Activated T-cell treated with anti-CD3 and anti-CD28 coated beads, Interleukin-2, amount 50 U/mL, for 48 hours (primary cell): ENCODE measurements at places on chromosomes 7 and 10.

DNA sequence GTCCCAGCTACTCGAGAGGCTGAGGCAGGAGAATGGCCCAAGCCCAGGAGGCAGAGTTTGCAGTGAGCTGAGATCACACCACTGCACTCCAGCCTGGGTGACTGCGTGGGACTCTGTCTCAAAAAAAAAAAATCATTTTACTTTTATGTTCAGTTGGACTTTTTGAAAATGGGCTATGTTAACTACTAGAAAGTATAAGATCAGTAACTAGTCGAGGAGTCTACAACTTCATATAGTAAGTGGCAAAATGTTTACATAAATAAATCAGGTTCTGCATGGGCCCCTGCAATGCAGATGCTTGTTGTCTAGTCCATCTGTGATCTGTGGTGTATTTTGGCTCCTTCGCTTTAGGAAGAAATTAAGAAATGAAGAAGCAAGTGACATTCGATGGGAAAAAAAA lies 12.3 kb upstream of the ADO start:
- no peak for DNase-seq

GRCh38 chr10:119219871-119220270 lies 12.5 kb downstream of the GRK5 start:
- no peak for DNase-seq

- DNase-seq: no peak
Measured at GRCh38 chr7:31106303-31107105, 54.4 kb downstream of the ADCYAP1R1 start.

- no peak for DNase-seq
Measured at GRCh38 chr10:117419159-117419558, 43.9 kb upstream of the PDZD8 start.

DNA sequence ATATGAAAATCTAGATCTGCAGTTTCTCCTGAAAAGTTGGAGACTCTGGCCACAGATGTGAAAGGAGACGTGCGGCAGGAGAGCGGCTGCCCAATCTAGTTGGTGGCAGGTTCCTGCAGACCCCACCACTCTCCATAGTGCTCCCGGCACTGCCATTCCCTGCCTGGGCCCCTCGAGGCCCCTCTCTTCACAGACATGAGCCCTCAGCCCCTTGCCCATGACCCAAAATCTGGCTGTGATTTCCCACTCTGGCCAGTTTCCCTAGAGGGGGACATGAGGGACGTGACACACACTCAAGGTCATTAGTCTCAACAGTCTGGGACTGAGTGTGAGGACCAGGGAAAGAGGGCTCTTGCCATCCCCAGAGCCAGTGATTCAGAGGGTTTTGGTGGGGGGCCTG lies 138.7 kb downstream of the PTPN20 start:
- DNase-seq: no peak

GRCh38 chr10:12067336-12067735 lies 1.4 kb upstream of the DHTKD1 start:
- DNase-seq: no peak

DNA sequence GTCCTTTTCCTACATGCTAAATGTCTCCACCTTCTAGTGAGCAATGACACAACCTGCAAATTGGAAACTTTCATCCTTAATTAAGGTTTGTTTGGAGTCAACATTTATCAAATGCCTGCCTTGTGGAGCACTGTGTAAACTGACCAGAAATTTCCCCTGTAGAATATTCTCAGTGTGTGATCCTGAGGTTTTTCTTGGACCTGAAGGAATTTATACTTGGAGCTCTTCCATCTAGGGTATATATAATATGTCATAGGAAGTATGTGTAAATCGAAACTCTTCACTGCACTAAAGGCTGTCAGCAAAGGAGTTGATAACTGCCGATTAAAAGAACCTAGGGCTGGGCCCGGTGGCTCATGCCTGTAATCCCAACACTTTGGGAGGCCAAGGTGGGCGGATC lies 152.4 kb downstream of the NSUN6 start:
- no peak for DNase-seq

- no peak for DNase-seq
Measured at GRCh38 chr10:2038036-2038435, 300.7 kb upstream of the ADARB2 start.

- no peak for DNase-seq
Measured at GRCh38 chr10:1061930-1062774, 6.0 kb downstream of the WDR37 start.

DNA sequence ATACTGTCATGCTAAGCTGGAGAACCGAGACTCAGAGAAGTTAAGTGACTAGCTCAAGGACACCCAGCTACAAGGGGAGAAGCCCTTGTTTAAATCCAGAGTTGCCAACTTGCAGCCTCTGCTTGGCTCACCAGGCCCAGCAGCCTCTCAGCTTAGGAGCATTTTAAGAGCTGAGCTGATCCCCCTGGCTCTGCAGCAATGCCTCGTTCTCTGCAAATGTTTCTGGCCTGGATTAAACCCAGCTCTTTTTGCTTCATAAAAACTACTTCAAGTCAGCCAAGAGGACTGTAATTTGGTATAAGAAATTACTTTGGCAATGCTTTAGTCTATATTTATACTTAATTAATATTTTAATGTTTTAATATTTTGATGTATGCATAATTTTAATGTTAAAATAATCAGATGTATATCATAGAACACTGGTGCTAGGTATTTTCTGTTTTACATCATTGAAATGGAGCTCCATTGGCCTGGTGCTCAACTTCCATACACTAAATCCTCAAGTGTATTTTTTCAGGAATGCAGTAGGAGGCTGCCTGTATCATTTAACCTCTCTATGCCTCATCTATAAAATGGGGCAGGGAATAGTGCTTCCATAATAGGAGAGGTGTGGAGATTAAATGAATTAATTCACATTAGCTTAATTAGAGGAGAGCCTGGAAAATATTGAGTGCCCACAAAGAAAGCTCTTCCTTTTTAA lies 184.2 kb downstream of the EMX2 start:
- no peak for DNase-seq

DNA sequence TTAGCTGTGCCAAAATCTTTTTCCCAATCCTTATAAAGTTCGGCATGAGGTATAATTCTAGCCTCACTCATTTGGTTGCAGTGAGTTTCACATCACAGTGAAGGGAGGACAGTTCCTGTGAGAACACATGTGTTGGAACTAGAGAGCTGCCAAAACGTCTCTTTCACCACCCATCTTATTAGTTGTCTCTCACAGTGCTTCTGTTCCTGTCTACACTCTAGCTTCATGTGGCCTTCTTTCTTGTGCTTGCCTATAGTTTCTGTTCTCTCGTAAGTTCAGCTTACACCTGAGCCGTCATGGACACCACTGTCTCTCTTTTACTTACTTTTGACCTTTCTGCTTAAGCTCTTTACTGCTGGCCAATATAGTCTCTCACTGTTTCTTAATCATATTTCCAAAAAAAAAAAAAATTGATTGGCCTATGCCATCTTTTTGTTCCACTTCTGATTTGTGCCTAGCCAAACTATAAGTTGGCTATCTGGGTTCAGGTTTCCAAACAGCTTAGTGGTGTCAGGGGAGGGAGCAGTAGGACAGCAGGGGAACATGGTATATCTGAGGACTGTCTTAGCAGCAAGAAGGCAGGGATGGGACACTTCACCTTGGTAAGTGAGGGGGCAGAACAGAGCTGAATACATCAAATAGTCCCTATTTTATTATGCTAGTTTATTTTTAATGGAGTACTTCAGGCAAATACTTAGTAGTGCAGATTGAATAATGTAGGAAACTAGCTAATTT lies 38.0 kb downstream of the ZNRF2 start:
- no peak for DNase-seq

- DNase-seq: no peak
Measured at GRCh38 chr7:28749638-28750037, 208.5 kb downstream of the TRIL start.

DNA sequence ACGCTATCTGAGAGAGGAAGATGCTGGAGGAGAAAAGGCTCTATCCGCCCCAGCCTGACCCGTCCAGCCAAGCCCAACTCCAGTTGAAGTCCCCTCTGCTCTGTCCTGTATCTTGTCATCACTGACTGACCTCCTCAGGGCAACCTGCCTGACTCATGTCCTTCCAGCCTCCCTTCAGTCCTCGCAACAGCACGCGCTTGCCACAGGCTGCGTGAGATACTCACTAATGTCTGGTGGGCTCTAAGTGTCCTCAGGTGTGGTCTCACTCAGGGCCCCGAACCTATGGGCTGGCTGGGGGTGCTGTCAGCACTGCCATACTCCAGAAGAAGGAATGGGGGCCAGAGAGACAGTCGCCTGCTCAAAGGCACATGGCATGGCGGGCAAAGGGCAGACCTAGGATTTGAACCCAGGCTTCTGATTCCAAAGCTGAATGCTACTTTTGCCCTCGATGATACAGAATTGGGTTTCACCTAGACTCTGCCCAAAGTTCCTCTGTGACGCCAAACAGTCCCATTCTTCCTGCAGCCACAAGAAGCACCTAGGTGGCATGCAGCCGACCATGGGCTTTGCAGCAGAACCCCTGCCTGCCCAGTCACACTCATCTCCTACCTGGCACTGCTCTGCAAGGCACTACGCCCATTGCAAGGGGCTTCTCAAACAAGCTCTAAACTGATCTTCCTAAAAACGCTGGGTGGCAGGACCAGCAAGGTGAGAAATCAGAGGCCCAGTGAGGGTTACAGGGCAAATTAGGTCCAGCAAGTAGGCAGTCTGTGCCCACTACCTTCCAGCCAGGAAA lies 8.5 kb downstream of the FAM53B start:
- no peak for DNase-seq

GRCh38 chr7:47596502-47597202 lies 14.7 kb upstream of the TNS3 start:
- DNase-seq: no peak

- peak; percentile 43 for DNase-seq
Measured at GRCh38 chr10:110834629-110835301, 37.0 kb upstream of the PDCD4 start.

DNA sequence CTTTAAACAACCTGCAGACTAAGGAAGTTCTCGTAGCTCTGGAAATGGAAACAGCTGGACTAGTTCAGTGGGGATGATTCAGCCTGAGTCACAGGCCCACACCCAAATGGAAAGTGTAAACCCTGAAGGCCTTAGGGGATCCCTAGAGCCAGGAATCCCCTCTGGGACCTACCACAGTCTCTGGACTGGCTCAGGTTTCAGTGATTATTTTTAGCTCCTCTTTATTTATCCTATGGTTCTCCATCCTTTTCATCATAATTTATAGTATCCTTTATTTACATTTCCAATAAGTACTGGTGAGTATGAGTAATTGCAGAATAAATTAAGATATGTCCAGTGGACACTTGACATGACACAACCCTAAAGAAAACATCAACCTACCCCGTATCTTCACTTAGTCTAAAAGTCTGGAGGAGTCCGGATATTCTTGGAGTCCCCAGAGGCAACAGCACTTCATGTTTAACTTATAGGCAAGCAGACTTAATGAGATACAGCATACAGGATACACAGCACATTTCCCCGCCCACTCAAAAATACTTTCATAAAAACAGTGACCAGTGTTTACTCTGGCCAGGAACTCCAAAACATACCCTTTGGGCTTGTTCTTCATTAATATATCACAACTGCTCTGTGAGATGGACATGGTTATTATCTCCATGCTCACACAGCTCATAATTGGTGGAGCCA lies 28.4 kb upstream of the SEMA3E start:
- no peak for DNase-seq

DNA sequence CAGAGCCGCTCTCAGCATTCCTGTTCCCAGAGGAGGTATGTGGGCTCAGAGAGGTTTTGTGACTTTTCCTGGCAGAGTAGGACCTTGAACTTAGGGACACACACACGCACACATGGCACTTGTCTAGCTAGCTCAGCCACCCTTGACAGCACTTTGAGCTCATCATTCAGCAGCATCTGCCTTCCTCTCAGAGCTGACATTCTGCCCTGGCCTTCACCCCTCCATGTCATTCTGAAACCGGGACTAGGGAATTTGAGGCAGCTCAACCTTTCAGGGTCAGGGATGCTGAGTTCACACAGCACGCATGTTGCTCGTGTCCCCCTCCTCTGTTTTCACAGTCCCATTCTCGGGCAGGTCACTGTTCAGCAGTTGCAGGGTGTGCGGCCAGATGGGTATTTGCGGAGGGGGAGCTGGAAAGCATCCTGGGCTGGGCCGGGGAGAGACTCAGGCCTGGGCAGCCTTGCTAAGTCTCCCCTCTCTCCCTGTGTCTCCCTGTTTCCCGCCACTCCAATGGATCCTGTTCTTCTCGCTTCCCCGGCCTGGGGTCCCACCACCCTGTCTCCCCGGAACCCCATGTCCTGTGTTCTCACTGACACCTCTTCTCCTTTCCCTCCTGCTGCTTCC lies 78.0 kb downstream of the COL13A1 start:
- no peak for DNase-seq

- DNase-seq: no peak
Measured at GRCh38 chr10:58637352-58637751, 124.7 kb downstream of the BICC1 start.

- no peak for DNase-seq
Measured at GRCh38 chr7:82230811-82231581, 212.6 kb downstream of the CACNA2D1 start.

DNA sequence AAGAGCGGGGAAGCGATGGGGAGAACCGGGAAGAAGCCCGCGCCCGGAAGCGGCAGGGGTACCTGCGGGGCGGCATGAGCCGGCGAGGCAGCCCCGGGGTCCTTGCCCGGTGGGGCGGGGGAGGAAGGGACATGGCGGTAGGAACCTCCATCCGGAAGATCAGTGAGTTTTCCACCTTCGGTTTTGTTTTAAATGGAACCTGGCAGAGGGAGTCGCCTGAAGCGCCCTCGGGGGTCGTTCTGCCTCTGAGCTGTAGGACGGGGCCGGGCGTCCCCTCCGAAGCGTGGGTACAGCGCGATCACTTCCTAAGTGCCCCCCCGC lies 471 bp downstream of the PFKP start:
- no peak for DNase-seq

DNA sequence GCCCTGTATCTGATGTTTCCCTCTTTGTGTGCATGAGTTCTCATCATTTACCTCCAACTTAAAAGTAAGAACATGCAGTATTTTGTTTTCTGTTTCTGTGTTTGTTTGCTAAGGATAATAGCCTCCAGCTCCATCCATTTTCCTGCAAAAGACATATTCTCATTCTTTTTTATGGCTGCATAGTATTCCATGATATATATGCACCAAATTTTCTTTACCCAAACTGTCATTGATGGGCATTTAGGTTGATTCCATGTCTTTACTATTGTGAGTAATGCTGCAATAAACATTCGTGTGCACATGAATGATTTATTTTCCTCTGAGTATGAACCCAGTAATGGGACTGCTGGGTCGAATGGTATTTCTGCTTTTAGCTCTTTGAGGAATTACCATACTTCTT lies 163.4 kb downstream of the TMEM26 start:
- DNase-seq: no peak

- no peak for DNase-seq
Measured at GRCh38 chr10:111556666-111557065, 479.8 kb downstream of the ADRA2A start.

GRCh38 chr7:18157233-18157632 lies 129.6 kb upstream of the PRPS1L1 start:
- DNase-seq: no peak

DNA sequence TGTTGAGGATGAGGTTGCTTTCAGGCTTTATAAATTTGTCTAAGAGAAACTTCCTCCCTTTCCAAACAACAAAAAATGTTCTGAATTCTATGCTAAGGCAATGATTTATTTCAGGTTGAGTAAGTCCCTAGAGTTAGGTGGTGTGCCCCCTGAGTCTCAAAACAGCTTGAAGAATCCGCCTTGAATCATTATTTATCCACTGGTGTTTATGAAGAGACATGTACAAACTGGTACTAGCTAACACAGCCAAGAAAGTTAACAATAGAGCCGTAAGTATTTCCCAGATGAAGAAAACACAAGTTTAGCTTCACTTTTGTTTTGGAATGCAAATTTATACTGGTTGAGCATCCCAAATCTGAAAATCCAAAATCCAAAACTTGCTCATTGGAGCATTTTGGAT lies 66.2 kb upstream of the SRPK2 start:
- no peak for DNase-seq

- DNase-seq: no peak
Measured at GRCh38 chr10:118870467-118871243, 115.9 kb upstream of the CACUL1 start.
